ENCODE measurements at places on chromosomes 11 and 22.

DNA sequence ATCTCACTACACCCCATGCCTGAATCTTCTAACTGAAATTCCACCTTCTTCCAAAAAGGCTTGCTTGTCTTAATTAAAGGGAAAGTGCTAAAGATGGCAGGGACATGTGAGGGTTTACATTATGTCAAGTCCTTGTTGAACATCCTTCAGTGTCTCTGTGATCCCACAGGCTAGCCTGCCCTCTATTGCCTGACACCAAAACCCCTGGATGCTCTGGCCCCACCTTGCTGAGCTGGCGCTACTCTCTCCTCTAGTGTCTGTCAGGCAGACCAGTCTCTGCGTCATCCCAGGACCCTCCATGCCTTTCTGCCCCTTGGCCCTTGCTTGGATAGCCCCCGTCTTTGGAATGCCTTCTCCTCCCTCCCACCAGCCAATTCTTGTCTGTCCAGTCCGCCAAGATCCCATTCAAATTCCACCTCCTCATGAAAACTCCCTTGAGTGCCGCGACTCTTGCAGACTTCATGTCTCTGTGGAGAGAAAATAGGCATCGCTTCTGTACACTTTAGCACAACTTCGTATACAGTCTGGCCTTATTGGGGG, 69.3 kb downstream of the PKNOX2 start:
- DNase-seq, result no peak

DNA sequence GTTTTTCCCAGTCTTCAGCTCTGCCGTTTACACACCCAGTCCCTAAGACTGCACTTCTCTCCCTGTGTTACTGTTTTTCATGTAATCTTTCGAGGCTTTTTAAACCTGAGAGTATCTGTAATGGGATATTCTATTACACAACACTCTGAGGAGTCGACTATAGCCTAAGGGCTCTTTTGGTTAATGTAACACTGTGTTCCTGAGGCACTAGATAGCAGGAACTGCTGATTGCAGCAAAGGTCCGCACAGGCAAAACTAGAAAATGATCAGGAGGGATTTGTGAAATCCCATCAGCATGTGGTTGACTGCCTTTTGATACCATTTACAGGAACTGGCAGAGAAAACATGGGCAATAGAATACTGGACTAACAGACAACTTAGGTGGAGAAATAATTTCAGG, 512.3 kb upstream of the RAG2 start:
- DNase-seq, result no peak

GRCh38 chr11:76649851-76650372, 20.6 kb downstream of the LRRC32 start:
- DNase-seq, result no peak

- DNase-seq, result peak; percentile 26
Measured at GRCh38 chr11:128904656-128905344, 13.6 kb downstream of the KCNJ5 start.

DNA sequence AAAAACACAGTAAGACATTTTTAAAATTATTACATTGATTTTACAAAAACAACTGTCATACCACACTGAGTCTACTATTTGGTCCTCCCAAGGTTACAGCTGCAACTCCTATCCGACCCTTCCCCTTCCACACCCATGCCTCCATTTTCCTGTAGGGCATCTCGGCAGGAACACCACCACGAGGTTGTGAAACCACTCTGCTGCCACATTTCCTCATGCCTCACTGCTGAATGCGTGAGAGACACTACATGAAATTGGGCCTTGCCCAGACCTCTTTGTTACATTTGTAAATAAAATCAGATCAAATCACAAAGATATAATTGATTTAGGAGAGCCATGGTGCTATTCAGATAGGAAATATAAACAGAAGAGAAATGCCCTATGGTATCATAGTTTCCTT, 2.0 kb downstream of the ARHGAP32 start:
- DNase-seq, result peak; percentile 10

DNA sequence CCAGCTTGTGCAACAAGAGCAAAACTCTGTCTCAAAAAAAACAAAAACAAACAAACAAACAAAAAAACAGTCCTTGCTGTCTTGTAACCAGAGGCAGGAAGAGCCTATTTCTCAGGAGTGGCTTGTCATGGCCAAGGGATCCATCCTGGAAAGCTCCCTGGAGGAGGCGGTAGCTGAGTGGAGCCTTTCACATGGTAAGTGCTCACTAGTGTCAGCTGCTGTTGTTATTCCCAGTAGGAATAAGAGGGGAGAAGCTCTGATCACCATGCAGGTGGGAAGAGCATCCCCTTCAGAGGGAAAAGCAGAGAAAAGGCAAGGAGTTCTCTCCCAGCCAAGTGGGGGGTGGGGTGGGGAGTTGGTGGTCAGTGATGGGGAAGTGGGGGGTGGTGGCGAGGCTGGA, 54.6 kb upstream of the WNT7B start:
- DNase-seq, result no peak
